ENCODE measurements at places on chromosomes 2 and 18. TPM values are rescaled to one million over a fixed set of nuclear protein-coding genes. Genes with fewer than 3 reads are reported as not detected.
A peak's percentile ranks its signal among the peaks of the same experiment; 100 is the strongest.

Gene DSG2
- 0.33 TPM for total RNA-seq

GRCh38 chr2:46562451-46562840 lies 83.1 kb downstream of the TMEM247 start:
- DNase-seq, result no peak

DNA sequence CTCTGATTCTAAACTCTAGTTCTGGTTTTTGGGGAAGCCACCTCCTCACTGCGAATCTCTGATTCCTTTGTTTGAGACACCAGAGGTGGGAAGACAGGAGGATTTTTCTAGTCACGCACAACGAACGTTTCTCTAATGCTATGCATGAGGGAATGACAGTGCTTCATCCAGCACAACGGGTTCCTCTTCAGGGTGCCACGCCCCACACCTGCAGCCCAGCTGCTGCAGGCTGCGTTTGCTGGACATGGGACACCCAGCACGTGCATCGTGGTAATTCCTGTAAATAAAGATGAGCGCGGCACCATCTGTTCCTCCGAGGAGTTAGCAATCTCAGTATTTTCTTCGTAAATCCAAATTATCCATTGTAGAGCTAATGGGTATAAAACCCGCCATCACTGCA lies 37.5 kb upstream of the TPO start:
- DNase-seq, result no peak

GRCh38 chr2:128523457-128523856 lies 204.8 kb upstream of the HS6ST1 start:
- no peak for DNase-seq

GRCh38 chr2:123303731-123304130 lies 721.4 kb upstream of the CNTNAP5 start:
- DNase-seq, result no peak

DNA sequence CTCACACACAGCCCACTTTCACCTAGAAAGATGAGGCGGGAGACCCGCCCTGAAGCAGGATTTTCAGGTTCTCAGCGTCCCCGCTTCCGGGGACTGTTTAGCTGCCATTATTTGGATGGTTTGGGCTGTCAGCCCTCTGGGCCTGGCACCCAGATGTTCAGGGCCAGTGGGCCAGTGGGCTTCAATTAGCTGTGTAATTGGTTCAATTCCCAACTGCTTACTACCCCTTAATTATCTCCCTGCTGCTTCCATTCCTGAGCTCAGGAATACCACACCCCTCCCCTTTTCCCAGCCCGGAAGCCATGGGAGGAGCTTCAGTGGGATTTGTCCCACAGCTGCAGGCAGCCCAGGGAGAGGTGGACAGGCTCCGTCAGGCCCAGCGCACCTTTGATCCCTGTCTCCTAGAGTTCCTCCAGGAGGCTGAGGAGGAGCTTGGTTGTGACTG lies 114.1 kb upstream of the MYCN start:
- no peak for DNase-seq

Gene KCMF1
- 98.1 TPM for total RNA-seq

Gene MAP3K2
- total RNA-seq, result 57.5 TPM

GRCh38 chr2:179201869-179202268 lies 62.8 kb downstream of the SESTD1 start:
- no peak for DNase-seq

Gene ALPG
- total RNA-seq, result not detected

Gene LAMA1
- not detected for total RNA-seq

DNA sequence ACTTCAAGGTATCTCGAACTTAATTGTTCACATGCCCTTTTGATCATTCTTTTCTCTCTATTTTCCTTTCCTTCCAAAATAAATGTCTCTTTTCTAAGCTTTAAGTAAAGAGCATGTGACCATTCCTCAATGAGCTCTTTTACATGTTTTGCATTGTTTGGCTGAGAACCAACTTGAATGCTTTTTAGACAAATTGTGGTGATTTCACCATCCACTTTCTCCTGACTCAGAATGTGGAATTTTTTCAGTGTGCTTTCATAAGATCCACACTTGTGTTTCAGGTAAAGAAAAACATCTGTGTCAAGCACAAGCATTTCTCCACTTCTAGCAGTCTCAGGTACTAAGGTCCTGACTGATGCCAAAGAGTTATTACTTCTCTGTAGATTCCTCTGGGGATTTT lies 10.7 kb downstream of the RBM43 start:
- DNase-seq, result no peak

GRCh38 chr2:48471048-48471474 lies 58.9 kb upstream of the STON1 start:
- no peak for DNase-seq

GRCh38 chr2:17857021-17857420 lies 21.4 kb upstream of the KCNS3 start:
- DNase-seq, result no peak

GRCh38 chr2:223101340-223102039 lies 49.5 kb downstream of the KCNE4 start:
- DNase-seq, result no peak

Gene MYO7B
- total RNA-seq, result 0.12 TPM

- DNase-seq, result peak; percentile 90
Measured at GRCh38 chr18:45686891-45687611, 36.9 kb upstream of the SLC14A1 start.

Measured in activated CD4-positive, alpha-beta T cell treated with anti-CD3 and anti-CD28 coated beads, Interleukin-2, amount 10 ng/mL, durations not matched to agents 24 days and 14 days (primary cell).